A549 treated with Mapracorat at 1 μM for 4 hours (cell line): ENCODE measurements at places on chromosomes 12 and 14. TPM values are rescaled to one million over a fixed set of nuclear protein-coding genes. Genes with fewer than 3 reads are reported as not detected.

PRH2 gene
- total RNA-seq, result 0.30 to 0.39 TPM (median 0.38 TPM) in 3 of 5 replicates, not detected in the others

GLS2 gene
- 0.13 to 0.24 TPM (median 0.16 TPM) in 3 of 5 replicates, not detected in the others for total RNA-seq

OLR1 gene
- 0.82 to 1.3 TPM (median 1.2 TPM) in 5 replicates for total RNA-seq

LAG3 gene
- 0.89 to 2.3 TPM (median 1.4 TPM) in 5 replicates for total RNA-seq

RND1 gene
- total RNA-seq, result 4.3 to 8.4 TPM (median 5.8 TPM) in 5 replicates

MYF6 gene
- total RNA-seq, result not detected in 5 replicates

AICDA gene
- 0.07 to 0.48 TPM (median 0.14 TPM) in 5 replicates for total RNA-seq

JAG2 gene
- 18.3 to 28.4 TPM (median 26.8 TPM) in 5 replicates for total RNA-seq

BHLHE41 gene
- 0.28 to 1.6 TPM (median 0.47 TPM) in 5 replicates for total RNA-seq

MSI1 gene
- 0.89 to 1.8 TPM (median 1.4 TPM) in 5 replicates for total RNA-seq

MIP gene
- 0.13 to 0.32 TPM (median 0.23 TPM) in 4 of 5 replicates, not detected in the other for total RNA-seq

PTCSC3 gene
- not detected in 5 replicates for total RNA-seq

ABHD12B gene
- total RNA-seq, result not detected in 5 replicates

KLRC1 gene
- total RNA-seq, result not detected in 5 replicates

TUNAR gene
- not detected in 5 replicates for total RNA-seq

AMDHD1 gene
- total RNA-seq, result 2.1 to 3.0 TPM (median 2.3 TPM) in 5 replicates

FOXN4 gene
- total RNA-seq, result 0.15 to 0.20 TPM in 2 of 5 replicates, not detected in the others

CACNA1C gene
- 0.03 to 0.09 TPM in 2 of 5 replicates, not detected in the others for total RNA-seq

GPD1 gene
- total RNA-seq, result 0.14 to 0.30 TPM (median 0.18 TPM) in 5 replicates

PTPRB gene
- total RNA-seq, result 0.42 to 1.2 TPM (median 1.1 TPM) in 5 replicates

NR4A1 gene
- 31.1 to 46.7 TPM (median 34.6 TPM) in 5 replicates for total RNA-seq

EP400 gene
- total RNA-seq, result 21.4 to 24.9 TPM (median 24.2 TPM) in 5 replicates

PPFIA2 gene
- not detected in 5 replicates for total RNA-seq

SLC17A8 gene
- 0.03 TPM in 1 of 5 replicates, not detected in the others for total RNA-seq

ADAMTS20 gene
- not detected in 5 replicates for total RNA-seq

BCL11B gene
- total RNA-seq, result 0.21 to 0.35 TPM (median 0.28 TPM) in 5 replicates

GPR137C gene
- 0.06 to 0.19 TPM (median 0.17 TPM) in 5 replicates for total RNA-seq

SLC25A47 gene
- total RNA-seq, result not detected in 5 replicates

CHGA gene
- 1.0 to 2.0 TPM (median 1.6 TPM) in 5 replicates for total RNA-seq

POP5 gene
- total RNA-seq, result 50.2 to 56.1 TPM (median 51.5 TPM) in 5 replicates

EIF2S3B gene
- total RNA-seq, result 0.52 to 0.93 TPM (median 0.74 TPM) in 5 replicates

PAPLN gene
- 5.4 to 6.5 TPM (median 6.1 TPM) in 5 replicates for total RNA-seq

PLXNC1 gene
- total RNA-seq, result 0.03 to 0.23 TPM (median 0.11 TPM) in 5 replicates

CATSPERB gene
- total RNA-seq, result not detected in 5 replicates

KLRC2 gene
- 1.5 to 2.3 TPM (median 1.9 TPM) in 5 replicates for total RNA-seq
